ENCODE measurements at places on chromosomes 4 and X.

- DNase-seq: no peak
Observed at GRCh38 chr4:41832961-41833360, 84.4 kb upstream of the PHOX2B start.

DNA sequence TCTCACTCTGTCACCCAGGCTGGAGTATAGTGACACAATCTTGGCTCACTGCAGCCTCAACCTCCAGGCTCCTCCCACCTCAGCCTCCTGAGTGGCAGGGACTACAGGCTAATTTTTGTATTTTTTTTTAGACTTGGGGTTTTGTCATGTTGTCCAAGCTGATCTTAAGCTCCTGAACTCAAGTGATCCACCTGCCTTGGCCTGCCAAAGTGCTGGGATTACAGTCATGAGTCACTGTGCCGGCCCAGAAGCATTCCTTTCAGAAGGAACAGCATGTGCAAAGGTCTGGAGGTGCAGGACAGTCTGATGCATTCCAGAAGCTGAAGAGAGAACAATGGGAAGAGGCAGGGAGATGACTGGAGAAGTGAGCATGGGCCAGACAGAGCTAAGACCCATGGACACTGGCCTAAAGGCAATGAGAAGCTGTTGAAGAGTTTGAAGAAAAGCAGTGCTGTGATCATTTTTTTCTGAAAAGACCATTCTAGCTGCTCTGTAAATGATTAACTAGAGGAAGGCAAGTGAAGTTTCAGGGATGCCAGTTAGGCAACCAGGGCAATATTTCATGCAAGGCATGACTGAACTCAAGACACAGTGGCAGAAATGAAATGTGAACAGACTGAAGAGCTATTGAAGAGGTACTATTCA lies 43.2 kb downstream of the MANBA start:
- no peak for DNase-seq

- DNase-seq: no peak
Observed at GRCh38 chr4:151195801-151196200, 81.2 kb upstream of the PRSS48 start.

GRCh38 chr4:10048941-10049697 lies 27.8 kb upstream of the SLC2A9 start:
- DNase-seq: no peak

DNA sequence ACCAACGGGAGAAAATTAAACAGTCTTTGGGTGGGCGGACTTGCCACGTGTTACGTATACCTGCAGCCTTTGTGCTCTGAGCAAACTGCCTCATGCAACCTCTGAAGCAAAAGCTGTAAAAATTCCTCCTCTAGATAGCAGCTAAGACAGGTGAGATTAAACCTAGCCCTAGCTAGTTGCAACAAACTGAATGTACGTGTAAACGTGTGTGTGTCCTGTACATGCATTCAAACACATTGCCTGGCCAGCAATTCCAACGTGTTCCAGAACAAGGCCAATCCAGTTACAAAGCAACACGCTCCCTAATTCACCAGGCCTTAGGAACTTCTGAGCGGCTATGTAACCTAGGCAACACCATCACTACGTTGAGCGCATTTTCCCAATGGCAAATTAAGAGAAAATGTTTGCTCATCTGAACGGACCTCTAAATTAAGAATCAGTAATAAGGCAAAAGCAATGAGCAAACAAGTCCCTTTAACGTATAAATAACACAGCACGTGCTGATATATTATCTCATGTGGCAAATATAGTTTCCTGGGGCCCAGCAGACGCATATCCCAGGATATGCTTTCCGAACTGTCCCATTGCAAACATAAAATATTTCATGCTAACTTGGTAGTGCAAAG lies 792 bp downstream of the PPID start:
- DNase-seq: no peak

- no peak for DNase-seq
Observed at GRCh38 chrX:1545776-1546408, 8.9 kb upstream of the P2RY8 start.

DNA sequence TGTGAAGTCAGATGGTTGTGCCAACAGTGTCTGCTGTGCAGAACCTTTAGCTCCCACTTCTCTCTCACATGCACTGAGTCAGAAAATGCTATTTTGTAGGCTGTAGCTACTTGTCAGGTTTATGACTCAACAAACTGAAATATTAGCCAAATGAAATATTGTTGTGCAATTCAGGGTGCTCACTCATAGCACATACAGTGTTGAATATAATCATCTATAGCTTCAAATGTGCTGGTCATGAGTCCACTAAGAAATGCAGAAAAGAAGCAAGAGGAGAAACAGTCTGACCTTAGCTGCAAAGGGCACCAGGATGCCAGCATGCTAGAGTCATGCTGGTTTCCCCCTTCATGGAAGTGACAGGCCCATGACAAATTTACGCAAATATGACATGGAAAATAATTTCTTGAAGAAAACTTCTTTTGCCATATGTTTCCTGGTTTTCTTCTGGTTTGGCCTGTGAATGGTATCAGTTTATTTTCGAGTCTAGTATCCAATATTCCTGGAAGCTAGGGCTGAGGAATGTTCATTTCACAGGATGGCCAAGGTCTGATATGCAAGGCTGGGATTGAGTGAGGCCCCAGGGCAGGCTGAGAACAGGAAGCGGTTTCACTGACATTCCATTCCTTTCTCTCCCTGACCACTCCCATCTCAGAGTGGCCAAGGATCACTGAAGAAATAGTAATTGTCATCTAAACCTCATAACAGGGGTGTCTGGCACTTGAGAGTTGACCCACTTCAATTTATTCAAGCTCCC lies 10.3 kb upstream of the CXCL2 start:
- DNase-seq: no peak

GRCh38 chr4:108054025-108054638 lies 64.4 kb downstream of the HADH start:
- no peak for DNase-seq

- DNase-seq: no peak
Observed at GRCh38 chr4:78059524-78059889, 2.4 kb downstream of the FRAS1 start.

- no peak for DNase-seq
Observed at GRCh38 chr4:128980816-128981326, 112.5 kb downstream of the SCLT1 start.

- DNase-seq: no peak
Observed at GRCh38 chr4:112327965-112328733, 31.0 kb downstream of the ALPK1 start.

DNA sequence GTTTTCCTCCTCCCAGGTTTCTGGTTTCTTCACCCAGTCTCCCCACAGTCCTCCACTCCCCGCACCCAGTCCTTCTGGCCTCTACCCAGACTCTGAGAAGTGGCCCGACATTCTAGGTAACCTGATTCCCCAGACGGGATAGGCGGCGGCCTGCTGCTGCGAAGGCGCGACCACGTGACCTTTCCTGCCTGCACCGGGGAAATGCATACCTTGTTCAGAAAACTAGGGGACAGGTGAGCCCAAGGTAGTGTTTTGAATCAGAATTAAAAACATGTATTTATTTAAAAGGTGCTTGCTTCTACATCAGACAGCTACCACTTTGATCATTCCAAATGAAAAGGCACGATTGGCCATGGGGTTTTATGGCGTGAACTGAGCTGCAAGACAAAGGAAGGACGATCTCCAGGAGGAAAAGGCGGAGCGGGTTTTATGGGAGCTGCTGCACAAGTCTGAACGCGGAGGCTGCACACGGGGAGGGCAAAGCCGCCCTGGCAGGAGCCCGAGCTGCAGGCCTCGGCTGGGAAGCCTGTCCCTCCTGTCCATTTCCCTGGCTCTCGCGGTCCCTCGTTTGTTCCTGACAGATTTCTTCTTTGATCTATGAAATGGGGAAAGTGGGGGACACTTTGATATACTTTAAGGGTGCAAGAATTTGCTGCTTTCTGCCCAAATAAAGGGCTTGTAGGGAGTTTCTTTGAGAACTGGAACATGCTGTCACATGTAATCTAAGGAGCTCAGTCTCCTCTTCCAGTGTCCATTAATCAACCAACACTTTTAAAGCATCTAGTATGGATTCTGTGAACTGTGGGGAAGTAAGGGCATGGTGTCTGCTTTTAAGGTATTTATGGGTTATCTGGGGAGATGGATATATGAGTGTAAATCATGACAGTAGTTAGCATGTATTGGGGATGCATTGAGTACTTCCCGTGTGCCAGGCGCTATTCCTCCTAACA lies 150.9 kb downstream of the SPRY1 start:
- no peak for DNase-seq

DNA sequence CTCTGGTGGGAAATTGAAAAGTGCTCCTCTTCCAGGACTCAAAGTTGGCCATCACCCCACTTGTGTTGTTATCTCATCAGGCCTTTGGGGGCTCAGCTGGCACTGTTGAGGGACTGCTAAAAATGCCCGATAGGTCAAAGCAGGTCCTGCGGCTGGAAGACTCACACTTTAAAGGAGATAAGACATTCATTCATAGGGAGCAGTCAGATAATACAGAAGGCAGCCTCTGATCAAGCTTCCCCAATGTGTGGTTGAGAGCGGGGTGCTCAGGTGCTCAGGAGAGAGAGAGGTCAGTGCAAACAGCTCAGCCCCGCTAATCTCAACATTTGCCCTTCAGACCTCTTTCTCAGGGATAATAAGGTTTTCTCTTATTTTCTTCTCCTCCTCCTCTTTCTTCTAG lies 70.3 kb downstream of the TMEM154 start:
- no peak for DNase-seq

GRCh38 chrX:121062289-121062688 lies 14.9 kb downstream of the GLUD2 start:
- DNase-seq: no peak

- no peak for DNase-seq
Observed at GRCh38 chr4:146959692-146960091, 14.0 kb upstream of the TTC29 start.

DNA sequence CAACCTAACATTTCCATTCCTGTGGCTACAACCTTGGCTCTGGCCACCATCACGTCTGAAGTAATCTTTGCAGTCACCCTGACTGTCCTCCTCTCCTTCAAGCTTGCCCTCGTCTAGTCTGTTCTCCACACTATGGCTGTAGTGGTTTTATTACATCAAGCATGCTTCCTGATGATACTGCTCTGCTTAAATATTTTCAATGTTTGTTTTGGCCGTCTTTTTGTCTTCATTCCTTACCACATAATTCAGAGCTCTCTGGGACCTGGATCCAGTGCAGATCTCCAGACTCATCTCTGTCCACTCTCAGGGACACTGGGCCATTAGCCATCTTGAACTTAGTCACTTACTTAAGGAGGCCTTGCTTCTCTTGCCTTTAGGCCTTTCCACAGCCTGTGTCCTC lies 27.7 kb upstream of the FREM3 start:
- no peak for DNase-seq

DNA sequence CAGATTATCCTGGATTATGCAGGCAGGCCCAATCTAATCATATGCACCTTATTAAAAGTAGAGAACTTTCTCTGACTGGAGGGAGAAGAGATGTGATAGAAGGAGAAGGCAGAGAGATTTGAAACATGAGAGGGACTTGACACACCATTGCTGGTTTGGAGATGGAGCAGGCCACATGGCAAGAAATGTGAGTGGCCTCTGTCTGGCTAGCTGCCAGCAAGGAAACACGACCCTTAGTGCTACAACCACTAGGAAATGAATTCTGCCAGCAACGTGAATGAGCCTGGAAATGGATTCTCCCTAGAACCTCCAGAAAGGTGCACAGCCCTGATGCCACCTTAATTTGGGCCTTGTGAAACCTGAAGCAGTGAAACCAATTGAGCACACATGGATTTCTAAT lies 79.5 kb upstream of the MBNL3 start:
- no peak for DNase-seq

GRCh38 chr4:140839406-140839805 lies 83.2 kb upstream of the TBC1D9 start:
- no peak for DNase-seq

DNA sequence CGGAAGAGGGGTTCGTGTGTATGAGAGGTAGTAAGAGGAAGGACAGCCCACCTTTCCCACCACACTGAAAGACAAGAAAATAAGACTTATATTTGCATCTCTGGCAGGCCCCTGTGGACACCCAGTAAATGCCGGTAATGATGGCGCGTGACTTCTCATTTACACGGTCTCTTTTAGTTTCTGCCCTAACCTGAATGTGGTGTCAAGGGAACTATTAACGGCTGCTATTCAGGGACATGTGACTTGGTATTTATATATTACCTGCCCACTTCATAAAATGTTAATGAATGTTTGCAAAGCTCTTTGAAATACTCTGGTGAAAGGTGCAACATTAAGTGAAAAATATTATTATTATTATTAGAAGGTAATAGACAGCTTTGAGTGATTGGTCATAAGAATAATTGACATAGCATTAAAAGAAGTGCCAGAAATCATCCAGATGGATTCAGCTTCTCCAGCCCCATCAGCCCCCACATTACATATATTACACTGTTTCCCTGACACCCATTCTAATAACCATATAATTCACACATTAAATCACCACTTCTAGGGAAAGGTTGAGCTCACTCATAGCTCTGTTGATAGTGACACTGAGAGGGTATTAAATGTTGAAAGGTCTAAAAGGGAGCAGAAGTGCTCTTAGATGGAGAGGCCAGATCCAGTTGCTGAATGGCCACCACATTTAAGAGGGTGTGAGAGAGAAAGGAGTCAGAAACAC lies 83.0 kb upstream of the BEND4 start:
- no peak for DNase-seq

DNA sequence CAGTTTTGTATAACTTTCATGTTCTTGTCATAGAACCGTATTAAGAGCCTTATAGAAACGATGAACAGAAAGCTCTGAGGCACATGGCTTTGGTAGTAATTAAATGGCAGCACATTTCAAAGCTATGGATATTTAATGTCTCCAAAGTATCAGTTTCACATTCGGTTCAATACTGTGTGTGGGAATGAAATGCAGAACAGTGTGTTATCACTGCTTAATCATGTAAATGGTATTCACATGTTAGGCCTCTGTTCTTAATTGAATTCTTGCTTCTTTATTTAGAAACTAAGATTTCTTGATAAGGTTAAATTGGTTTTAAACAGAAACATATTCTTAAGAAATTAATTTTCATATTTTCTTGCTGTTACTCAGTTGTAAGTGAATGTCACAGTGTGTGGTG lies 701.0 kb upstream of the PITX2 start:
- no peak for DNase-seq

DNA sequence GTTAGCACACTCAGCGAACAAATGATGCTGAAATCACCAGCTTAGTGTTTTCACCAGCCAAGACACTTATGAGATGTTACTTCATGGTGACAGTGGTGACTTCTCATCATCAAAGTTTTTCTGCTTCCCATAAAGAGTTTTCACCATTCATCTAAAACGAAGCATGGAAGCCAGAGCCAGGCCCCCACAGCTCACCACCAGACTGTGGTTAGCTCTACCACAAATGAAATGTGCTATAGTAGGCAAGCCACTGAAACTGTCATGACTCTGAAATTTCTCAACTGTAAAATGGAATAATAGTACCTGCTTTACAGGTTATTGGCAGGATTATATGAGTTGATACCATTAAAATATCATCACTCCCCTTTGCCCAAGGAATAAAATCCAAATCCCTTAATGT lies 56.4 kb upstream of the HHIP start:
- DNase-seq: no peak

DNA sequence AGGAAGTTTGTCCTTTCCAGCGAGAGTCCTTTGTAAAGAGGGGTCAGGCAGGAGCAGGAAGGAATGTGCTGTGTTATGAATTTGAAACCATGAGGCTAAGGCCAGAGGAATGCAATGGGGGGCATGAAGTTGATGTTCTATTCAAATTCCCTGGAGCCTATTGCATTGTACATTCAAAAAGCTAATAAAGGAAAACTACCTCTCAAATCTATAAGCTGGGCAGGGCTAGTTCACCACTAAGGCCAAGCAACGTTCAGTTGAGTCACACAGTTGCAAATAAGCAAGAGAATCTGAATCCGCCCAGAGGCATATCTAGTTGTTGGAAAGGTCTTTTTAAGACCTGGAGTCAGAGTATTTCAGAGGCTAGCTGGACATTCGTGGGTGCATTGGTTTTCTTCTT lies 148.3 kb downstream of the DCTD start:
- no peak for DNase-seq
